Activated CD8-positive, alpha-beta memory T cell treated with anti-CD3 and anti-CD28 coated beads for 4 hours (primary cell): ENCODE measurements at places on chromosomes 4 and X.

GRCh38 chr4:140212194-140212593 lies 58.2 kb upstream of the MAML3 start:
- no peak for DNase-seq

- no peak for DNase-seq
Measured at GRCh38 chr4:185244763-185245162, 35.4 kb downstream of the SNX25 start.

DNA sequence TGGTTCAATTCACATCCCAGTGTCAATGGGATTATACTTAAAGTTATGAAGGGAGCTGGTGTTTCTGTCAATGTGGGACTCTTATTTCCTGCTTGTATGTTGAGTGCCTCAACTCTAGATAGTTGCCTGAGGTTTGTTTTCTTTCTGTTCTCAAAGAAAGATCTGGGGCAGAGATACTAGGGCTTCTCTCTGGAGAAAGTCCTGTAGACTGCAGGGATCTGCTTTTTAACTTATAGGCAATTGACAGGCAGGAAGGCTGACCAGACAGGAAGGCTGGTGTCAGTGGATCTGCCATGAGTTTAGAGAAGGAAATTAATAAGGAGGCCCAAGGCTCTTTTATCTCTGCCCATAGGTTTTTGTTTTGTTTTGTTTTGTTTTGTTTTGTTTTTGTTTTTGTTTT lies 64.0 kb upstream of the PRKX start:
- DNase-seq: no peak

DNA sequence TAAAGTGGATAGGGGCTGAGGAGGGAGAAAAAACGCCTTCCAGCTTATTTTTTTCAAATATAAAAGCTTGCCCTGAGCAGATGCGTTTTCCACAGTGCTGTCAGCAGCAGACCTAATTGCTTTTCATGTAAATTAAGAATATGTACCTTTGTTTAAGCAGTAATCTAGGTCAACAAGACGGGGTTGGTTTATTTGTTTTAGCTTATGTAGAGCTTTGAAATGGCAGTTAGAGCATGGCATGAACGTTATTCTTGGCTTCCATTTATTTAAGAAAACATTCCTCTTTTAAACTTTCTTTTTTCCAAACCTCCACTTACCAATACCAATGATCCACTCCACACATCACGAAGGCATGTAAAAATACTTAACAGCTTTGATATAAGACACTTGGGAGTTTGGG lies 220.3 kb upstream of the TENM3 start:
- DNase-seq: no peak

- DNase-seq: no peak
Measured at GRCh38 chr4:109574931-109575804, 15.1 kb downstream of the MCUB start.

- DNase-seq: no peak
Measured at GRCh38 chr4:25658777-25659176, 3.1 kb downstream of the SLC34A2 start.

GRCh38 chr4:118282692-118283091 lies 70.1 kb downstream of the PRSS12 start:
- no peak for DNase-seq

DNA sequence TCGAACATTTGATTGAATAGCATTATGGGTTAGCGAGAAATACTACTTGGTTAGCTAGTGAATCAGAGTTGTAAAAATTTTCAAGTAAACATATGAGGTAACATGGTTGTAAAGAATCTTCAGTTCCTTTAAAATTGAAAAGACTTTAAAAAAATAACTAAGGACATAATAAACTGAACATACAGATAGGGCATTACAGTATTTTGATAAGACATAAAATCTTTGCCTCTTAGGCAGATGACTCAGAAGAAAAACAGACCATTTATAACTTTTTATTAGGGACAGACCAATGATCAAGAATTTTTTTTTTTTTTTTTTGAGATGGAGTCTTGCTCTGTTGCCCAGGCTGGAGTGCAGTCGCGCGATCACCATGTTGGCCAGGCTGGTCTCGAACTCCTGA lies 43.1 kb downstream of the PNMA5 start:
- DNase-seq: no peak
